Stimulated activated CD8-positive, alpha-beta memory T cell treated with anti-CD3 and anti-CD28 coated beads, Interleukin-2, amount 100 ng/mL, for 1 hour (primary cell): ENCODE measurements at places on chromosomes 5 and 9.

- DNase-seq, result no peak
These were observed 17.1 kb upstream of the IL6ST start for GRCh38 chr5:56011835-56012234.

GRCh38 chr5:132295505-132296411 lies 1.6 kb downstream of the SLC22A4 start:
- no peak for DNase-seq

GRCh38 chr9:121566481-121567465 lies 67.1 kb upstream of the GGTA1 start:
- DNase-seq, result no peak

DNA sequence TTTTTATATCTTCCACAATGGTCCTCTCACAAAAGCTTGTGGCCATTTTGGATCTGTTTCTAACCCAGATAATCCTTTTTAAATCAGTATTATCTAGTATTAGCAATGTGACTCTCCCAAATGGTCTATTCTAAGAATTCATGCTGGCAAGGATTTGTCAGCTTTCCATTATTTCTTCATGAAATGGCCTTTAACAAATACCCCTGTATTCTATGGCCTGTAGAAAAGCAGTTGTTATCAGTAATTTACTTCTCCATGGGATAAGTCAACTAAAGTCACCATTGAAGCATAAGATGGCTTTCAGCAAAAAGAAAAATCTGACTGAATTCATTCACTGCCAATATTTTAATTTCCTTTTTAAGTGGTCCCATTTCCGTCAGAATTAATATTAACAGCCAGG lies 346.4 kb upstream of the FAM174A start:
- DNase-seq, result no peak

DNA sequence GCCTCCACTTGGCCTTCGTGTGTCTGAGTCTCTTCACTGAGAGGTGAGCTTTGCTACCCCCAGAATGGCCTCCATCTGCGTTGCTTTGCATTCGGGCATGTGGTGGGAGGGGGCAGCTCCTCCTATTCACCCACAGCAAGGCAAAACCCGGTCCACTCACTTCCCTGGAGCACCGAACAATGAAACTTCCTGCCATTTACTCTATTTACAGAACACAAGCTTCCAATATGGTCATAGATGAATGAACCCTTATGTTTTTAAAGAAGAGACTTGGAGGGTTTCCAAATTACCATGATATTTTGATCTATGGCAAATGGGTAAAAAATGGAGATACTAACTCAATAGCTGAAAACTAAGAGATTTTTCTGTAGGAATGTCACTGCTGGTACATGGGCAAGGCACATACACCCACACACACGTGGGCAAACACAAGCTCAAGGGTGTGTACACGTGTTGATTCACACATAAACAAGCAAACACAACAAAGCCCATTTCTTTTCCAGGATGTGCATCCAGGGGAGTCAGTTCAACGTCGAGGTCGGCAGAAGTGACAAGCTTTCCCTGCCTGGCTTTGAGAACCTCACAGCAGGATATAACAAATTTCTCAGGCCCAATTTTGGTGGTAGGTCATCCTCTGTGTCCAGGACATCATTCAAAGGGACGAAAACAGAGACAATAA lies 5.2 kb downstream of the GABRP start:
- DNase-seq, result no peak

DNA sequence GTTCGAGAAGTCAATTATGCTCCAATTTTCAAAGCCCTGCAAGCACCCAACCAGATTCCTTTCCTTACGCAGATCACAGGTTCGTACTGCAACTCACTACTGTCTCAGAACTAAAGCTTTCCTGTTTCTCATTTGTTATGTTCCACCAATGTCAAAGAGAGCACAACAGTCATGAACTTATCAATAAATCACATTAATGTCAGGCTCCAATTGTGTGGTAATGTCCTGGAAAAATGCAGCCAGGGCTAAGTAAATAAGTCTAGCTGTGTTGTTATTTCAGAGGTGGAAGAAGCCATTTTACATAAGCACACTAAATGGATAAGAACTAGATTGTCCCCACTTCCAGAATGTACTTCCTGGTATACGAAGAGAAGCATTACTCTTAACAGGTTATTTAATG lies 488.6 kb upstream of the PTGER4 start:
- no peak for DNase-seq

DNA sequence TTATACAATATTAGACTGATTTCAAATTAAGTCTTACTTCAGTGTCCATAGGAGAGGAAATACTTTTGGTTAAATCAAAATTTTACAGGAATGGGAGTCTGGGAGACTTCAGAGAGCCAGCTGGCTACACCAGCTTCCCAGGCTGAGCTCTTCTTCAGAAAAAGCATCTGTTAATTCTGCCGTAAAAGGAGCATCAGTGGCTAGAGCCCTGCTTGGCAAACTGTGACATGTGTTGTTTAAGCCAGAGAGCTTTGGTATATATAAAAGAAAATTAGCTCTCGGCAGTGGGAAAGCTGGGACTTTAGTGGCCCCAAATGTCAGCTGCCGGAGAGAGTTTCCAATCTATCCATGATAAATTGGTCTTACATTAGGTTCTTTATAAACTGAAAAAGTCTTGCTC lies 378.8 kb upstream of the TUSC1 start:
- DNase-seq, result no peak

DNA sequence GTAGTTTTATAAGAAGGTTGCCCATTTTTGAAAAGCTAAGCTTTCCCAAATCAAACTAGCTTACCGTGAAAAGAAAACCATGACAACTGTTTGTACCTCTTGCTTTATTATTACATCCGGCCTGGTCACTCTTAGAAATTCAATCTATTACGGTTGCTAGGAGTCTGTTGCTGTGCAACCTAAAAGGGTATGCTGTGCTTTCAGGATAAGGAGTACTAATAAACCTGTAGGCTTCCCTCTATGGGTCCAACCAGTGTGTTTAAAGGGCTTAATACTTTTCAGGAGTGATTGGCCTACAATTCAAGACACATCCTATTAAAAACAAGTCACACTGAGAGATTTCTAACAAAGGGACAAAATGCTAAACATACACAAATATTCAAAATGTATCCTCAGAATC lies 27.1 kb downstream of the RFX3 start:
- DNase-seq, result no peak

GRCh38 chr5:128378196-128378595 lies 159.8 kb downstream of the FBN2 start:
- no peak for DNase-seq

- DNase-seq, result no peak
These were observed 26.9 kb upstream of the EXOC3 start for GRCh38 chr5:415928-416635.

DNA sequence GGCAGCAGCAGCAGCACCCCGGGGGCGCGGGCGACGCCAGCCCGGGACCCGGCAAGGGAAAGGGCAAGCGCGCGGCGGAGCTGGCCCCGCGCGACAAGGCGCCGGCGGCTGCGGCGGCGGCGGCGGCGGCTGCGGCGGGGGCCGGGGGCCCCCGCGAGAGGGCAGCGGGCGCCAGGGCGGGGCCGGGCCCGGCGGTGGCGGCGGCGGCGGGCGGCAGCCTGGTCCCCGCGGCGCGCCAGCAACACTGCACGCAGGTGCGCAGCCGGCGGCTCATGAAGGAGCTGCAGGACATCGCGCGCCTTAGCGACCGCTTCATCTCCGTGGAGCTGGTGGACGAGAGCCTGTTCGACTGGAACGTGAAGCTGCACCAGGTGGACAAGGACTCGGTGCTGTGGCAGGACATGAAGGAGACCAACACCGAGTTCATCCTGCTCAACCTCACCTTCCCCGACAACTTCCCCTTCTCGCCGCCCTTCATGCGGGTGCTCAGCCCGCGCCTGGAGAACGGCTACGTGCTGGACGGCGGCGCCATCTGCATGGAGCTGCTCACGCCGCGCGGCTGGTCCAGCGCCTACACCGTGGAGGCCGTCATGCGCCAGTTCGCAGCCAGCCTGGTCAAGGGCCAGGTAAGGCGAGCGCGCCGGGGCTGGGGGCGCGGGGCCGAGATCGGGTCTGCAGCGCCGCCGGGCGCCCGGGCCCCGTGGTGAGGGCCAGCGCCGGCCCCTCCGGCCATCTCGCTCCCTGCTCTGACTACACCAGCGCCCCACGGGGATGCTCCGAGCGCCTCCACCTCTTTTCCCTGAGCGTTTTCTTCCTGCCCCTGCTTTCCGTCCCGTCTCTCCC lies at the start of gene UBE2QL1:
UBE2QL1 (plus strand) TSS at position 238 of the 843 bp plus-strand sequence; CDS start at position 273, 35 bp downstream.
- no peak for DNase-seq

DNA sequence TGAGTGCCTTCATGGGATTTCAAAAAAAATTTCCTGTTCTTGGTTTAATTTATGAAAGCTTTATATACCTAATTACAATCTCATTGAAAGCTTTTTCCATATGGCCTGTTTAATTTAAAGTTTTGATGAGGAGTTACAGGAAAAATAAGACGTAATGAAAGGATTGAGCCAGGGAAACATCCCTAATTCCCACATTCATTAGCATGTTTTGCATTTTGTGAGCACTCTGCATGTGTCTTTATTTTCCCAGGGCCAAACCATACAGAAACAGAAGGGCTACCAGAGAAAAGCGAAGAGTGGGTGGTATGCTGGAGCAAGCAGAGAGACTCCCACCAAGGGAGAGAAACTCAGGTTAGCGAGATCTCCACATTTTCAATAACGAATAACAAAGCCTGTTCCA lies 20.3 kb upstream of the LECT2 start:
- no peak for DNase-seq

DNA sequence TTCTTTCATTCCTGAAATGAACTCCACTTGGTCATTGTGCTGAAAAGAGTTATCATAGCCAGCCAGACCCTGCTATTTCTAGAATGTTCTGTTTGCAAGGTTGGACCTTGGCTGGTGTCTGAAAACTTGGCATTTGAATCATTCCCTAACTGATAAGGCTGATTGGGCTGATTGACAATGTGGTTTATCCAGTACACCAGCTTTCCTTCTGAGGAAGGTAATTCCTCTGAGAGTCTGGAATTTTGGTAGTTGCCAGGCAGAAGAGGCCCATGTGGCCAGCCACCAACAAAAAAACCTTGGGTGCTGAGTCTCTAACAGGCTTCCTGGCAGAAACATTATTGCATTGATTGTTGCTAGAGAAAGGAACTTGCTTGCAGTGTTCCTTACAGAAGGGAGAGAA lies 15.3 kb downstream of the SEC61B start:
- no peak for DNase-seq

GRCh38 chr9:20125727-20126126 lies 336.9 kb upstream of the SLC24A2 start:
- no peak for DNase-seq

GRCh38 chr5:120644516-120644915 lies 180.4 kb downstream of the PRR16 start:
- no peak for DNase-seq

DNA sequence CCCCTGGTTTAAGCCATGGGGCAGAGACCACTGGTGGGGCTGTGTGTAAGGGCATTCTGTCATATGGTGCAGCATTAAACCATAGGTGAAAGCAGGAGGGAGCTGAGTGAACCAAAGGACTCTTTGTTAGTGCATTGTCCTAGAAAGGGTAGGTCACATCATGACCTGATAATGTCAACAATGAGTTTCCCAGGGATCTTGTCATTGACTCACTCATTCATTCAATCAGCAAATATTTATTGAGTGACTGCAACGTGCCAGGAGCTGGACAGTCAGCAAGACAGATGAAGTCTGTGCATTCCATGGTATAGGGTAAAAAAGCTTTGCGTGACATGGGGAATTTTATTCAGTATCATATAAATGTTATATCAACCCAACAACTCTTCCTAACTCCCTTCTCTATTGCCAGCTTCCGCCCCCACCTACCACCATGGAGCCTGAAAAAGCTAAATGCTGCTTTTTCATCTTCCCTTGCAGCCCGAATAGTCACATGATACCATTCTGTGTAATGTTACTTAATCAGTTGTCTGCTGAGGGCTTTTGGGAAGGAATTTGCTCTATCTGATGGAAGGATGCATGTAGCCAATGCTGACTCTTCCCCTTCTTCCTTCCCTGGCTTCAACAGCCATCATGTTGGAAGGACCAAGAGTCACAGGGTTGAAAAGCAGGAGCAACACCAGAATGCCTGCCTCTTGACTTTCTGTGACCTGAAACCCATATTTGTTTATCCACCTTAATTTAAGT lies 11.5 kb upstream of the OTULINL start:
- no peak for DNase-seq

GRCh38 chr5:139822553-139823425 lies 27.2 kb downstream of the PSD2 start:
- no peak for DNase-seq

DNA sequence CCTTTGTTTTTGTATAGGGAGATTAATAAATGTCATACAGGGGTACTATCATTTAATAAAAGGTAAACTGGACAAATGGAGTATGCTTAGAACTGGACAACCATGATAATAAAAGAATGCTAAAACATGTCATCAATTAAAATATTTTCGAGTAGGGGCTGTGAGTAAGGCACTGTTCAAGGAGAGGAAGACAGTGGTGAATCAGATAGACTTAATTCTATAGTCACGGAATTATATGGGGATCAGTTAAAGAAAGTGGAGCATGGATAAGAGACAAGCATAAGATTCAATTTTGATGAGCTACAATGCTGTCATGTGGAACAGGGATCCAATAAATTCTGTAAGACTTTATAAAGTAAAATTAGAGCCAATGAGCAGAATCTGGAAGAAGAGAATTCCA lies 104.5 kb downstream of the HMHB1 start:
- no peak for DNase-seq

- DNase-seq, result no peak
These were observed 69.0 kb downstream of the SLC28A3 start for GRCh38 chr9:84271531-84271900.

GRCh38 chr5:150530423-150530822 lies 22.5 kb downstream of the NDST1 start:
- DNase-seq, result no peak

DNA sequence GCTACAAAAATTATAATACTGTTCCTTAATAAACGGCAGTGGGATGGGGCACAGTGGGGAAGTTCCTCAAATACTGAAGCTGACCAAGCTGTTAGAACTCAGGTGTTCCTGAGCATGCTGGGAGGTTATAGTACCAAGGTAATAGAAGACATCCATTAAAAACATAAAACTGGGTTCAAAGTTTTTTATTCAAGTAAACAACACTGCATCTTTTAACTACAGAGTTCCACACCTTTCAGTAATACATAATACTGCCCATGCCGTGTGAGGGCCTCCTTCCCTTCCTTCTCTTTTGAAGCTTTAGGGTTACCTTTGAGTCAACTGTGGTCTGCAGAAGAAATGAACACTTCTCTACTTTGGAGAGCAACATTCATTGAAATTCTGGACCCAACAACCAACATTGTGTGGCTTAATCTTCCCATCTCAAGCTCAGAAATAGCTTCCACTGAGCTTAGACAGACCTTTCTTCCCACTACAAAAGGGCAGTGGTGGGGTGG lies 43.6 kb downstream of the SERINC5 start:
- no peak for DNase-seq

DNA sequence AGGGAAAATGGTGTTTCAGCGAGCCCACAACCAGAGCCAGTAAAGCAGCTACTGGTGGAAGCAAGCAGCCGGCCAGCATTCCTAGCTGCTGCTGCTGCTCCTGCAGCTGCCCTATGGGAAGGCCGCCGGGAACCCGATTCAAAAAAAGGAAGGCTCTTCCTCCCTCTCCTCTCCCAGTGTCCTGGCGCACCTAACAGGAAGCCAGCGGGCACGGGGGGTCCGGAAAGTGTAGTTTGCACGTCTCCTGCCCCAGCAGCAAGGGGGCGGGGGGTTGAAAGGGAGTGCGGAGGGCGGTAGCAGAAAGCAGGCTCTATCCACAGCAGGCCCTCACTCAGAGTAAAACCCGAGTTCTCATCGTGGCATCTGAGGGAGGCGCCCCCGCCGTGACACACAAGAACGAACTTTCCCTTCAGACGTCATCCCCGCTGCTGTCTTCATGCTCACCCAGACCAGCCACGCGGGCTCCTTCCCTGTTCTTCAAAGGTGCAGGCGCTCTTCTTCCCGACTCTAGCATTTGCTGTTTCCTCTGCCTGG lies 16.5 kb downstream of the GRXCR2 start:
- no peak for DNase-seq
